ENCODE measurements at places on chromosomes 7 and 10. TPM values are rescaled to one million over a fixed set of nuclear protein-coding genes. Genes with fewer than 3 reads are reported as not detected.

GRCh38 chr7:44978511-44979366 lies at the start of gene MYO1G:
TSS of gene MYO1G (minus strand) at chr7:44979015. CDS start at chr7:44978961, 54 bp downstream.
- DNase-seq: peak; percentile 96
- H3K4me3 ChIP-seq: peak within 1 kb of the TSS; percentile 99
- peak within 1 kb of the TSS; percentile 99 for H3K27ac ChIP-seq
- peaks cover 75% of the 10 kb centered on the region for H3K36me3 ChIP-seq

GRCh38 chr7:114903131-114903530 lies 18.8 kb upstream of the MDFIC start:
- no peak overlapping the region for H3K27ac ChIP-seq
- H3K27me3 ChIP-seq: no peaks in the 10 kb centered on the region
- H3K4me3 ChIP-seq: no peak overlapping the region

DNA sequence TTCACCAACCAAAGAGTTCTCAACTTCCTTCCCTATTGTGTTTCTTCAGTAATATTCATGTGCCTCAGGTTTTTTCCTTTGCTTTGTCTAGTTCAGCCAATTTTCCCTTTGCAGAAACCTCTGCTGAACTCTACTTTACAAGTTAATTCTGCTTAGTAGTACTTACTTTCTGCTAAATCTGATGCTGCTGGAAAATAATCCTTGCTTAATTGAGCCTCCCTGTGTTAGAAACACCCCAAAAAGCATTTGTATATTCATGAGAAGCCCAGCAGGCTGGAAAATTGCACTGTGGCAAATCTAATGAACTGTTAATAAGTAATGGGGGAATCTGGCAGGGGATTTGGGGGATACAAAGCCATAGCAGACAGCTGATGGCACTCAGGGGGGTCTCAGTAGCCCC lies 78.5 kb downstream of the CDCA7L start:
- no peaks in the 10 kb centered on the region for H3K4me1 ChIP-seq
- DNase-seq: no peak
- H3K27ac ChIP-seq: no peak overlapping the region
- H3K27me3 ChIP-seq: no peaks in the 10 kb centered on the region

GRCh38 chr7:23012908-23013714 lies 819 bp downstream of the HYCC1 start:
- H3K27me3 ChIP-seq: peaks cover 3% of the 10 kb centered on the region
- peak; percentile 28 for DNase-seq
- H3K36me3 ChIP-seq: no peaks in the 10 kb centered on the region
- peak overlapping the region; percentile 92 for H3K4me3 ChIP-seq

- peak overlapping the region; percentile 85 for H3K27ac ChIP-seq
- H3K27me3 ChIP-seq: no peaks in the 10 kb centered on the region
- H3K4me1 ChIP-seq: peaks cover 47% of the 10 kb centered on the region
- H3K4me3 ChIP-seq: peak overlapping the region; percentile 47
- H3K36me3 ChIP-seq: peaks cover 5% of the 10 kb centered on the region
Observed at GRCh38 chr7:152335900-152336571, 99.8 kb downstream of the KMT2C start.

SAMD9L gene
- 27.8 TPM for total RNA-seq

WNT16 gene
- total RNA-seq: not detected

All from activated CD4-positive, alpha-beta T cell treated with anti-CD3 and anti-CD28 coated beads for 36 hours (primary cell).